C1 segment of cervical spinal cord (tissue), 14 donors: ENCODE measurements at places on chromosomes 6 and 20.

DNA sequence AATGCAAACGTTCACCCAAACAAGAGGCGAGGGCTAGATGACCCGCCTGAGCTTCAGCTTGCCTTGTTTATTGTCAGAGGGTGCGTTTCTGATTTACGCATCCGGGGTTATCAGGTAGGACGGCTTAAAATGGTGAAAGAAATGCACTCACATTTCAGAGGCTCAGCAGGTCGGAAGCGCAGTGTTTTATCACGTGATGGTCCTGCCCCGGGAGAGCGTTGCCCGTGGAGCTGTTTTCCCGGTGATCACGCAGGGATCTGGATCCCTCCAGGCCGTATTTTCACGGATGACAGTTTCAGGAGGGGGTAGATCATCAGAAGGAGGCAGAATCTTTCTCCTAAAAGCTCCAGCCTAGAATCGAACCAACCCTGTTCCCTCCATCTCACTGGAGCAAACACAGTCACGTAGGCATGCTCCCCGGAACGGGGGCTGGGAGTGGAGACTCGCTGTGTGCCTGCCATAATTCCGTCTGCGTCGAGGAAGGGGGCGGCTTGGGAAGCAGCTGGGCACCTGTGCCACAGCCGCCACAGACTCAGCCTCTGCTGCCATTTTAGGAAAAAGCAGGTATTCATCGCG lies 121.7 kb downstream of the SMOC2 start:
- DNase-seq, result no peak

GRCh38 chr6:35441205-35441604 lies 10.9 kb upstream of the FANCE start:
- DNase-seq, result no peak

GRCh38 chr6:118101831-118102345 lies 194.8 kb downstream of the SLC35F1 start:
- DNase-seq, result no peak

GRCh38 chr6:33192105-33192646 lies at the start of gene COL11A2:
COL11A2 (minus strand) TSS chr6:33192467; CDS start chr6:33192240, 227 bp downstream.
- DNase-seq, result no peak

GRCh38 chr6:148112851-148113319 lies 229.8 kb upstream of the SASH1 start:
- no peak for DNase-seq

GRCh38 chr6:110528930-110529325 lies 52.5 kb upstream of the SLC22A16 start:
- DNase-seq, result no peak

- DNase-seq, result no peak
These were observed 2.5 kb downstream of the NTSR1 start for GRCh38 chr20:62710886-62711702.
